Right cardiac atrium (tissue), 5 donors: ENCODE measurements at places on chromosomes 6 and 20.

DNA sequence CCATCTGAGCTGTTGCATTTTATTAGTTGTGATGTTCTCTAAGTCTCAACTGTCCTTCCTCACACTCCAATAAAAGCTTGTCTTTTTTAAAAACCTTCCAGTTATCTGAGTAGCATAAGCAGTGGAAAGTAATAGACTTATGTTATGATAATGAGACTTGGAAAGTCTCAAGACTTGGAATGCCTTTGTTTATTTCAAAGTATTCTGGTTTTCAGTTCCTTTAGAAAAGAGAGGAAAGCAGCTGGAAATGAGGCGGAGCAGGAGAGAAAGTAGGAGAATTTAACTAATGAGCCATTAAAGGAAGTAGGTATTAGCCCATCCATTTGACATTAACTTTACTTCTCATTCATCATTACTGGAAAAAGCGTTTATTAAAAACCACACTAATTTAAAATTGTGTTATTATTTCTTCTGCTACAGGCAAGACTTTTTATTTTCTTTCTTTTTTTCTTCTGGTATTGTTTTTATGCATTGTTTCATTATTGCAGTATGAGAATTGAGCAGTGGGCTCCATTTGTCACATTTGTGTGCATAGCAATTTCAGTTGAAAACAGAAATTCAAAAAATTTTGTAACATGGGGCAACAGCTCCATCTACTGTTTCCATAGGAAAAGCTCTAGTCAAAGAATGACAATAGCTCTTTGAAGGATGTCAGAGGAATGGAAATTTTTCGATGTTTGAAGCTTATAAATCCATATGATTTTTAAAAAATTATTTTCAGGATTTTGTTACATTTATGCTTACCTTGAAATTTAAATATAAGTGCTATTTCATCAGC, 194.8 kb downstream of the COL9A1 start:
- DNase-seq: no peak

- no peak for DNase-seq
Measured at GRCh38 chr6:158660333-158660754, 10.5 kb downstream of the SYTL3 start.

GRCh38 chr6:19515939-19516338, 321.2 kb upstream of the ID4 start:
- no peak for DNase-seq

- DNase-seq: no peak
Measured at GRCh38 chr6:74598462-74599393, 607.1 kb downstream of the COL12A1 start.

DNA sequence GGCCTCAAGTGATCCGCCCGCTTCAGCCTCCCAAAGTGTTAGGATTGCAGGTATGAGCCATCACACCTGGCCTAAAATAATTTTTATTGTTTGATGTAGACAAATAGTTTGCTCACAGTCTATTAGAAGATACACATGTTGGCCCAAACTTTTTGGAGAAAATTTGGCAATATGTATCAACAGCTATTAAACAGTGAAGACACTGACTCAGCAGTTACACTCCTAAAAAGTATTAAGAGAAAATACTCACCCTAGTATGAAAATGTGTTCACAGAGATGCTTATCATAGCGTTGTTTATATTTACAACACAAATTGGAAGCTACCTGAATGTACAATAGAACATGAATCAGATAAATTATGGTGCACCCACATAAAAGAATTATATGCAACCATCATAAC, 173.1 kb downstream of the WDR27 start:
- no peak for DNase-seq

DNA sequence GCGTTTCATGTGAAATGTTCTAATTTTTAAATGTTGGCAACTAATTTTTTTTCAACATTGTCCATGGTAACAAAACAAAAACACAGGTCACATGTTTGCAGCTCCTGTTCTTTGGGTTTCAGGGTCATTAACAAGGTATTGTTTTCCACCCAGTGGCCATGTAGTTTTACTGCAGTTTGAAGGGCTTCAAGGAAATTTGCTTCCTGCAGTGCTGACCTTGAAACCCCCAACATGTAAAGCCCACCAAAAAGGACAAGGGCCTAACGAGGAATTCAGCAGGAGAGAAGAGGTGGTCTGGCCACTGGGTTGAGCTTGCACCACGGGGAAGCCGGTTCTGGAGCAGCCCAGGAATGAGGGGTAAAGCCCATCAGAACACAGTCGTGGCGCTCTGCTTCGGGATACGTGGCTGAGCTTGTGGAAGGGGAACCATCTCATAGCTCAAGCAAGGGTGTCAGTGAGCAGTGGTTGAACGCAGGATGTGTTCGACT, 13.9 kb upstream of the KLHL31 start:
- DNase-seq: no peak

- DNase-seq: no peak
Measured at GRCh38 chr6:99241905-99242534, 107.5 kb downstream of the FAXC start.

GRCh38 chr6:123017104-123017682, 21.2 kb downstream of the CLVS2 start:
- no peak for DNase-seq

- no peak for DNase-seq
Measured at GRCh38 chr20:2559651-2560050, 23.3 kb downstream of the TMC2 start.

- DNase-seq: peak; percentile 33
Measured at GRCh38 chr20:64108731-64109681, 1.6 kb upstream of the NPBWR2 start.

- DNase-seq: peak; percentile 40
Measured at GRCh38 chr20:16612706-16613105, 39.5 kb upstream of the KIF16B start.

DNA sequence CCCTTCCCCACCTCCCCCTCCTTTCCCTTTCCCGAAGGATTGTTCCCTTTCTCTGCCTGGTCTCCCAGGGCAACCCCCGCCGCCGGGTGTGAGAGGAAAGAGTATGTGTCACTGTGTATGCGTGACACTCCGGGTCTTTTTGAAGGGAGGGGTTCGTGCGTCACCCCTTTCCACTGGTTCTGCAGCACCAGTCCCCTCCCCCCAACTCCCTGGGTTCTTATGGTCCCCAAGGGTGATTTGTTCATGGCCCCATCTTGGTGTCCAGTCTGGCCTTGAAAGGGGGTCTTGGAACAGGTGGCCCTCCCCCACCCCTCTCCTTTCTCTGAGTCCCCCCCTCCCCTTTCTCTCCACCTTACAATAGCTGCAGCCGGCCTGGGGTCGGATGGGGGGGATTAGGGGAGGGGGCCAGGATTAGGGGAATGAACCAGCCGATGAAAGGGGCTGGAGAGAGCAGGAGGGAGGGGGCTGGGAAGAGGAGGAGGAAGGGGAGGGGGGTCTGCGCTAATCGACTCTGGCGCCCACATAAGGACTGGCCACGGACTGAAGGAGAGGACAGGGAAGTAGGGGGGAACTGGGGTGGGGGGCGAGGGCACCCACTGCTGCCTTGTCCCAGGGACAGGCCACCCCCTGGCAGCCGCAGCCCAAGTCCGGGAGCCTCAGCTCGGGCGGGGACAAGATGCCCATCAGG, 1.3 kb upstream of the RING1 start:
- DNase-seq: no peak

DNA sequence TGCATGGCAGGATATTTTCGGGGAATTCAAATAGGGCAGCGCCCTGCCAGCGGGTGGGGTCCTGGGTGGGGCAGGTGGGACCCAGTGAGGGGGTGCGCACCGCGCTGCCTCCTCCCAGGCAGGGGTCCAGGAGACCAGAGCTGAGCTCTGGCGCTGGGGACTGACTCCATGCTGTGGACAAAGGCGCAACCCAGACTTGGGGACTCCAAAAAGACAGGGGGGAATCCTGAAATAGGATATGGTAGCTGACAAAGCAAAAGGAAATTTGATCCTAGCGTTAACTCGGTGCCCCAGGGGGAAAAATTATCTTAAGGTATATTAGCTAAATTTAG, 23.6 kb downstream of the TFAP2A start:
- no peak for DNase-seq

GRCh38 chr6:137261361-137261760, 42.2 kb upstream of the IFNGR1 start:
- no peak for DNase-seq

- no peak for DNase-seq
Measured at GRCh38 chr6:149147938-149148718, 169.4 kb upstream of the TAB2 start.
